ENCODE measurements at places on chromosomes 4 and X. TPM values are rescaled to one million over a fixed set of nuclear protein-coding genes. Genes with fewer than 3 reads are reported as not detected.

Gene PRDM8
- total RNA-seq: 44.2 TPM

Gene SHROOM4
- total RNA-seq: 12.4 TPM

Gene SPANXD
- not detected for total RNA-seq

Gene LCORL
- total RNA-seq: 9.8 TPM

Gene TMEM271
- not detected for total RNA-seq

Gene SOD3
- 710 TPM for total RNA-seq

- H3K27ac ChIP-seq: no peak overlapping the region
- H3K27me3 ChIP-seq: no peaks in the 10 kb centered on the region
- H3K4me3 ChIP-seq: no peak overlapping the region
- DNase-seq: no peak
- H3K36me3 ChIP-seq: peaks cover 4% of the 10 kb centered on the region
Observed at GRCh38 chrX:47879463-47879862, 42.8 kb downstream of the ZNF81 start.

- no peaks in the 10 kb centered on the region for H3K36me3 ChIP-seq
- H3K4me3 ChIP-seq: no peak overlapping the region
- no peak for DNase-seq
- no peak overlapping the region for H3K27ac ChIP-seq
Observed at GRCh38 chr4:70544279-70544868, 26.0 kb downstream of the AMTN start.

GRCh38 chrX:10728806-10729389 is 108.5 kb upstream of the MID1 start:
- no peaks in the 10 kb centered on the region for H3K36me3 ChIP-seq
- H3K27ac ChIP-seq: no peak overlapping the region
- no peaks in the 10 kb centered on the region for H3K27me3 ChIP-seq
- DNase-seq: no peak
- no peak overlapping the region for H3K4me3 ChIP-seq

DNA sequence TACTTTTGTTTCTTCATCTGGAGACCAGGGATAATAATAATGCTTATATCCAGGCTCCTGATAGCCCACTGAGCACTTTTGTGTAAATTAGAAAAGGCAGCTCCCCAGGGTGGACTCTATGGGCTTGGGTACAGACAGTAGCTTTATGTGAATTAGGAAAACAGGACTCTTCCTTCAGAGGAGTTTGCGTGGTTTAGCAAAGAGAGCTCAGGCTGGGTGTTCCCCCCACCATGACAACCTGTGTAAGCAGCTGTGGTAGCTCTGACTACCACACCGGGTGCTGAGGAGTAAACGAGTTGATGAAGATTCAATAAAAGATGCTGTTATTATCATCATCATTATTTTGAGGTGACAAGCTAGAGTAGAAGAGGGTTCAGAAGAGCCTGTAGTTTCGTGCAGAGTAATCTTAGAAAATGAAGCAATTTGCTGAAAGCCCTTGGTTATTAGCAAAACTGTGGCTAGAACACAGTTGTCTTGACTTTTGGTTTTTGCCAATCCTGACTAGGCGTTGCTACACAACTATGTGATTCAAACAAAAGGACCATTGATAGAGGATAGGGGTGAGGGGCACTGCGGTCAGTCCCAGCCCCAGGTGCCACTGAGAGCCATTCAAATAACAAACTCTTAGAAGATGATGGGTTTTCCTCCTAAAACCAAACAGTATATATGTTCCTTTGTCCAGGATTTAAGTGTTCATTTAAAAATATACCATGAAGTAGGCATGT is 60.6 kb upstream of the LIMCH1 start:
- H3K36me3 ChIP-seq: no peaks in the 10 kb centered on the region
- no peaks in the 10 kb centered on the region for H3K4me1 ChIP-seq
- no peak overlapping the region for H3K4me3 ChIP-seq

GRCh38 chr4:146061610-146062334 is 113.7 kb upstream of the LSM6 start:
- H3K4me3 ChIP-seq: no peak overlapping the region
- no peaks in the 10 kb centered on the region for H3K27me3 ChIP-seq
- H3K27ac ChIP-seq: no peak overlapping the region
- H3K4me1 ChIP-seq: no peaks in the 10 kb centered on the region
- no peak for DNase-seq

DNA sequence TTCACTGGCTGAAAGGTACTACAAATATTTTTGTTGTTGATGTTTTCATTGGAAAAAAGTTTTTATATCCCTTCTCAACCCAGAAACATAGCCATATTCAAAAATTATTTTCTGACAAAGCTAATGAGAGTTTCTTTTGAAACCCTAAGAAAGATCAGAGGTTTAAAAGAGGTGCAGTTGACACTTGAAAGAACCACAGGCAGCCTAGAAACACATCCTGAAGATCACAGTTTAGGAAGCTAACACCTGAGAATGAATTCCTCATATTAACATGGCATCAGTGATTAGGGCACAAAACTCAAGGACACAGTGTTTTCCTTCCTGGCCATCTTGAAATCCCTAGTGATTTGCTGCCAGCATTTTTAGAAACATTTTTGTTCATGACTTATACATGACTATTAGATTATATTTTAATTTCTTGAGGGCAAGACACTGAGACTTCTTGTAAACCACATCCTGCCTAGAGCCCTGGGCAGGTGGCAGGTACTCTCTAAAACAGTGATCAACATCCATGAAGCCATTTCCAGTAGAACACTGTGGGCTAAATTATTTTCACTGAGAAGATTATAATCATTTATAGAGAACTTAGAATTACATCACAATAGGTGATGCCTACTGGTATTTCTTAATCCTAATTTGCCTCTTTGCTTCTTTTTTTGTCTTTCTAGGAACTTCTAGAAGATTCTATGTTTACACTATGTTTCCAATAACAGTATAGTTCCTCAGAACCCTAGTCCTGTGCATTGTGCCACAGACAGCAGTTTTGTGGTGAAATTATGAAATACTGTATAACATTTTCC is 80.0 kb downstream of the ARSJ start:
- no peak for DNase-seq
- H3K27ac ChIP-seq: no peak overlapping the region
- no peaks in the 10 kb centered on the region for H3K4me1 ChIP-seq
- H3K27me3 ChIP-seq: no peaks in the 10 kb centered on the region
- H3K4me3 ChIP-seq: no peak overlapping the region

GRCh38 chr4:82780752-82781231 is 17.8 kb downstream of the SCD5 start:
- H3K4me1 ChIP-seq: peaks cover 7% of the 10 kb centered on the region
- H3K27me3 ChIP-seq: no peaks in the 10 kb centered on the region
- no peak overlapping the region for H3K27ac ChIP-seq
- no peak overlapping the region for H3K4me3 ChIP-seq
- H3K36me3 ChIP-seq: no peaks in the 10 kb centered on the region

- H3K36me3 ChIP-seq: no peaks in the 10 kb centered on the region
- H3K27ac ChIP-seq: no peak overlapping the region
- no peaks in the 10 kb centered on the region for H3K27me3 ChIP-seq
- no peak for DNase-seq
- H3K4me1 ChIP-seq: no peaks in the 10 kb centered on the region
Observed at GRCh38 chr4:33974270-33974669, 2270.0 kb downstream of the ARAP2 start.

- no peaks in the 10 kb centered on the region for H3K36me3 ChIP-seq
- peaks cover 7% of the 10 kb centered on the region for H3K4me1 ChIP-seq
- no peaks in the 10 kb centered on the region for H3K27me3 ChIP-seq
- no peak overlapping the region for H3K27ac ChIP-seq
- no peak for DNase-seq
Observed at GRCh38 chr4:99762728-99763127, 53.9 kb upstream of the DAPP1 start.

GRCh38 chrX:39174772-39175417 is 373.6 kb downstream of the MID1IP1 start:
- no peaks in the 10 kb centered on the region for H3K36me3 ChIP-seq
- H3K4me1 ChIP-seq: peaks cover 15% of the 10 kb centered on the region

- no peaks in the 10 kb centered on the region for H3K36me3 ChIP-seq
- DNase-seq: no peak
- H3K4me1 ChIP-seq: no peaks in the 10 kb centered on the region
- no peaks in the 10 kb centered on the region for H3K27me3 ChIP-seq
Observed at GRCh38 chrX:28312965-28313364, 274.3 kb upstream of the IL1RAPL1 start.

DNA sequence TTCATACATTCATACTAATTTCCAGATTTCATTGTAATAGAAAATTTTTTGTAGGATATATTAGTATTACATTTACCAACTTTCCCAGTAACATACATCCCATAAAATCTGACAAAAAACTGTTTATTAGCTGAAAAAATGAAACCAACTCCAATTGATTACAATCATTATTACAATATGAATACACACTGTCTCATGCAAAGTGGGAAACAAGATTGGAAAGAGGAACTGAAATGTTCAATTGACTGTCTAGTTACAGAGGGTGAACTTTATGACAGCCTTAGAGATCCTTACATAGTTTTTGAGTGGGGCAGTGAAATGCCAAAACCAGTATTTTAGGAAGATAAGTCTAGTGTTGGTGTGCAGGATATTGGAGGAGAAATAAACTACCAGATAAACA is 2.3 kb upstream of the AMBN start:
- no peaks in the 10 kb centered on the region for H3K27me3 ChIP-seq
- H3K27ac ChIP-seq: no peak overlapping the region
- no peak for DNase-seq
- H3K36me3 ChIP-seq: no peaks in the 10 kb centered on the region
- no peak overlapping the region for H3K4me3 ChIP-seq

GRCh38 chrX:36867143-36867542 is 141.0 kb upstream of the FAM47C start:
- H3K4me3 ChIP-seq: no peak overlapping the region
- no peak for DNase-seq
- H3K4me1 ChIP-seq: no peaks in the 10 kb centered on the region
- no peaks in the 10 kb centered on the region for H3K36me3 ChIP-seq
- H3K27ac ChIP-seq: no peak overlapping the region
- H3K27me3 ChIP-seq: no peaks in the 10 kb centered on the region

GRCh38 chrX:68193234-68193633 is 240.1 kb downstream of the OPHN1 start:
- no peak for DNase-seq
- no peaks in the 10 kb centered on the region for H3K27me3 ChIP-seq
- no peaks in the 10 kb centered on the region for H3K4me1 ChIP-seq
